ENCODE measurements at places on chromosomes 1 and 21. TPM values are rescaled to one million over a fixed set of nuclear protein-coding genes. Genes with fewer than 3 reads are reported as not detected.

SLAMF8 gene
- total RNA-seq: 12.1 TPM

DNA sequence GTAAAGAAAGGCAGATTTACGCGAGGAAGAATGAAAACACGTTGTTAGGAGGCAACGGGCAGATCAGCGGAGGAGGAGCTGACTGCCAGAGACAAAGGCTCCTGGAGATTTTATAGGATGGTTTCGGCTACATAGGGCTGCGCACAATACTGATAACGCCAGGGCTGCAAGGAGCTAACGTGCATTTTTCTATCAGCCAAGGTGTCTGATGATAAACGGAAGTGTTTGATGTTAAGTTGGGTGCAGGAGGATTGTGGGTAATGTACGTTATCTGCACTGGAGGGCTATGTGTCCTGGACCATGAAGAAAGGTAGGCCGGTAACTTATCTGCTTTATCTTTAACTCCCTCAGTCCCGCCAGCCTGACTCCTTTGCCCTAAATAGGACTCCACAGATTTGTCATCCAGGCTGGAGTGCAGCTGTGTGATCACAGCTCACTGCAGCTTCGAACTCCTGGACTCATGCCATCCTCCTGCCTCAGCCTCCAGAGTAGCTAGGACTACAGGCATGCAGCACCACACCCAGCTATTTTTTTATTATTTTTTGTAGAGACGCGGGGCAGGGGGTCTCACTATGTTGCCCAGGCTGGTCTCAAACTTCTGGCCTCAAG lies 29.6 kb downstream of the SETD4 start:
- no peak for DNase-seq

HTR6 gene
- total RNA-seq: not detected

ATAD3C gene
- total RNA-seq: 15.7 TPM

LINGO4 gene
- 0.61 TPM for total RNA-seq

FYB2 gene
- total RNA-seq: 1.2 TPM

DNA sequence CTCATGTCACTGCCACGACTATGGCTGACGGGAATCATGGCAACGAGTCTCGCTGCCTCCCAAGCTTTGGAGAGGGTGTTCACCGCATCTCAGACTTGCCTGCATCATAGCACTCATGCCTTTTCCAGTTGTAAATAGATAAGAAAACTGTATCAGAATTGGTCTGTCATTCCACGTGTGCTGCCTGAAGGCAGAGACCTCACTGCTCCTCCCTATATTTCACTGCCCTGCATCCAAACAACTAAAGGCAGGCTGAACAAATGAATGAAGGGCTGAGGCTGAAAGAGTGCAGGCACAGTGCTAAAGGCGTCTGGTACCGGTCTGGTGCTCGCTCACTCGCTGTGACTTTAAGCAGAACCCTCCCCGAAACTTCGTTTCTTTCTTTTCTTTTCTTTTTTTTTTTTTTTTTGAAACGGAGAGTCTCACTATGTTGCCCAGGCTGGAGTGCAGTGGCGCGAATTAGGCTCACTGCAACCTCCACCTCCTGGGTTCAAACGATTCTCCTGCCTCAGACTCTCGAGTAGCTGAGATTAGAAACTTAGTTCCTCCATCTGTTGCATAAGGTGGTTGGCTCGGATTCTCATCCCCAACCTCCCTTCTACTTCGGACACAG lies 542 bp downstream of the EIF2B3 start:
- DNase-seq: no peak

FCRL6 gene
- total RNA-seq: 1.8 TPM

- DNase-seq: no peak
Measured at GRCh38 chr1:78419309-78419708, 71.5 kb upstream of the PTGFR start.

- no peak for DNase-seq
Measured at GRCh38 chr21:46569081-46569480, 35.8 kb downstream of the S100B start.

TFF1 gene
- 0.72 TPM for total RNA-seq

GRCh38 chr21:42317826-42318746 lies 2.9 kb upstream of the TFF3 start:
- peak; percentile 63 for DNase-seq

- no peak for DNase-seq
Measured at GRCh38 chr1:173330149-173330951, 123.2 kb upstream of the TNFSF4 start.

ADGRB2 gene
- total RNA-seq: 1.2 TPM

GRCh38 chr1:89812992-89813391 lies 7.8 kb upstream of the LRRC8D start:
- DNase-seq: no peak

DNA sequence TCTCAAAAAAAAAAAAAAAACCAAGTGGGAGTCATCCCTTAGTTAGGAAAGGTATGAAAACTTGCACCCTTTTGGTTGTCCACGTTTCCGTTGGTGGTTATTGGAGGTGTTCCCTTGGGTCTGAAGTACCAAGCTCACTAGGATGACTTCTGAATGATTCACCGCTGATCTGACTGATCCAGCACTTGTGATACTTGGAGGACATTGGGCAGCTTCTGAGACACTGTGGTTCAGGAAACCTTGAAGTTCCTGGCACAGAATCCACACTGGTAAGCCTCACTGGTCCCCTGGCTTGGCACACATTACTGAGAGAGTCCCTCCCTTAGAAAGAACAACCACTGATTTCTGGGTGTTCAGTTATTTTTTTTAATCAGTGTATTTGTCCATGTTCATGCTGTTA lies 91.9 kb downstream of the RYR2 start:
- no peak for DNase-seq

GRCh38 chr1:188669728-188670382 lies 1807.8 kb downstream of the BRINP3 start:
- no peak for DNase-seq

CA6 gene
- total RNA-seq: not detected

- no peak for DNase-seq
Measured at GRCh38 chr1:153735090-153735420, 7.2 kb downstream of the INTS3 start.

DNA sequence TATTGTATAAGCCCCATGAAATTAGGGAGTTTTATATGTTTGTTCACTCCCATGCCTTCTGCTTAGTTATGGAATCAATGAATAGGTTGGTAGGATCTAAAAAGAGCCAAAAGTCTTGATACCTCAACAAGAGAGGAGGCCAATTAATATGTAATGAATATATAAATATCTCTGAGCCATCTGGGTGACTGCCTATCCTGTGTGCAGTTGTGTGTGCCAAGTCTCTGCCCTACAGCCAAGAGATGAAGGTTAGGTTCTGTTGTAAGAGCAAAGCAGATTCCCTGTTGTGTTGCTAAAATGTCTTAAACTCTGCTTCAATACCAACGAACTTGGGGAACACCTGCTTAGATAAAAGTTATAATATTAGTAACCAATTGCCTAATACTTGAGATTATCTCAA lies 61.8 kb upstream of the GORAB start:
- no peak for DNase-seq

DNA sequence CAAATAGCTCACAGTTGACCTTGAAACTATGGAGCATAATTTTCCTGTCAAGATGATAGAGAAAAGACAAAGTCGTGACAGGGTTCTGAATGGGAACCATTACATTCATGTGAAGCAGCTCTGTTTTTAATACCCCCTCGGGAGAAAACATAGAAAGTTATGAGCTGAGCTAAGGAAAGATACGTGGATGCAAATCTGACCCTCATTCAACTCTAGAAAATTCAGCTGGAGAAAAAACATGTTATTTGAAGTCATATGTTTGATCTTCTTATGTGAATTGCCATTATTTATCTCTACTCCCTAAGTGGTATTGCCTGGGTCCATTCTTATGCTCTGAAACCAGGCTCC lies 48.0 kb upstream of the LRRC52 start:
- no peak for DNase-seq

YTHDF2 gene
- total RNA-seq: 57.5 TPM
